Activated naive CD4-positive, alpha-beta T cell treated with anti-CD3 and anti-CD28 coated beads, Interleukin-2, amount 50 U/mL, for 16 hours (primary cell): ENCODE measurements at places on chromosomes 1 and 21.
A peak's percentile ranks its signal among the peaks of the same experiment; 100 is the strongest.

- no peak for DNase-seq
These were observed 179.2 kb upstream of the LMO4 start for GRCh38 chr1:87149241-87150041.

DNA sequence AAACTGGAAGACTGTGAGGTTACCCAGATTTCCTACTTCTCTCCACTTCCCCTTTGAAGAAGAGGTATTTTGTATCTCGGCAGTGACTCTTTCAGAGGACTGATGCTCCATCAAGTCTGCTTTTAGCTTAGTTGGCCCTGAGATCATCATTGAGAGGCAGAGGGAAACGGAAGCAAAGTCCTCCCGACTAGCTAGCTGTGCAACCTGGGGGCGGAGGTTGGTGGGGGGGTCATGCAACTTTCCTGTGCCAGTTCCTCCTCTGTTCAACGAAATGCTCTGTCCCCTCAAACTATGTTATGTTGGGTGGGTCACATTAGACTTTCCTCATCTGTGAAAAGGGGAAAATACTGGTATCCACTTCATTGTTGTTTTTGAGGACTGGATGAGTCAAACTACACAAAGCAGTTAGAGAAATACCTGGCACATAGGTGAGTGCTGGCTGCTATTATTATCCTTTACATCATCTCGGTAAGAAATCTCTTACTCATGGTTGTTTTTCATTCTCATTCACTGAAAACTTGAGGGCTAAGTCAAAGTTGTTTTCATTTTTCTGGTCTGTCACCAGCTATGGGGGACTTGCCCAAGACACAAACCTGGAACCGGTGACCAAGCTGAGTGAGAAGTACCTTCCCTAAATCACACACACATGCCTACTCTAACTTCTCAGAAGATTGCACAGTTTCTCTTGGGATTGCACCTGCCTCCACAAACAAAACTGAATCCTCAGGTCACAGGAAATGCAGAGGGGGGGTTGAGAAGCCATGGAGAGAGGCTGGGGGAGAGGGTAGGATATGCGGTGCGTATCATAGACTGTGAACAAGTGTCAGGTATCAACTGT lies 83.3 kb downstream of the ABCA4 start:
- no peak for DNase-seq

DNA sequence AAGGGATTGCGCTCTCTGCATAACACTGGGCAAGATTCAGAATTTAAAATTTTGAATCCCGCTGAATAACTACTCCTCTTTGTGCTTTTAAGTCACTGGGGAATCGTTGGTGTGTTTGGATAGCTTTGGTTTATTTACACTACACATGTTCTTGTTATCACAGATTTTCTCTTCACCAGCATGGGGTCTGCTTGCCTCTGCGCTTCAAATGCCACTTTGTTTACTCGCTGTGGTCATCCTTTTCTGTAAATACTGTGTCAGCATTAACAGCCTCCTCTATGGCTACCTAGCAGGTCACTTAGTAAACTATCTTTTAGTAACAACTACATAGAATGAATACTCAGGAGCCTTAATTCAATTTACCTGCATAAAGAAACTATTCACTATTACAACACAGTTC lies 14.4 kb upstream of the KCNH1 start:
- DNase-seq: no peak

GRCh38 chr1:184068354-184068753 lies 16.8 kb downstream of the TSEN15 start:
- DNase-seq: no peak

GRCh38 chr1:89451011-89451410 lies 73.6 kb upstream of the LRRC8B start:
- DNase-seq: peak; percentile 21
